Activated CD4-positive, alpha-beta T cell treated with anti-CD3 and anti-CD28 coated beads, Interleukin-2, amount 50 U/mL, for 4 hours (primary cell): ENCODE measurements at places on chromosomes 4 and X.

GRCh38 chr4:137722910-137723309, 190.6 kb upstream of the PCDH18 start:
- DNase-seq = no peak

GRCh38 chr4:140695483-140695882, 60.7 kb downstream of the TBC1D9 start:
- no peak for DNase-seq

DNA sequence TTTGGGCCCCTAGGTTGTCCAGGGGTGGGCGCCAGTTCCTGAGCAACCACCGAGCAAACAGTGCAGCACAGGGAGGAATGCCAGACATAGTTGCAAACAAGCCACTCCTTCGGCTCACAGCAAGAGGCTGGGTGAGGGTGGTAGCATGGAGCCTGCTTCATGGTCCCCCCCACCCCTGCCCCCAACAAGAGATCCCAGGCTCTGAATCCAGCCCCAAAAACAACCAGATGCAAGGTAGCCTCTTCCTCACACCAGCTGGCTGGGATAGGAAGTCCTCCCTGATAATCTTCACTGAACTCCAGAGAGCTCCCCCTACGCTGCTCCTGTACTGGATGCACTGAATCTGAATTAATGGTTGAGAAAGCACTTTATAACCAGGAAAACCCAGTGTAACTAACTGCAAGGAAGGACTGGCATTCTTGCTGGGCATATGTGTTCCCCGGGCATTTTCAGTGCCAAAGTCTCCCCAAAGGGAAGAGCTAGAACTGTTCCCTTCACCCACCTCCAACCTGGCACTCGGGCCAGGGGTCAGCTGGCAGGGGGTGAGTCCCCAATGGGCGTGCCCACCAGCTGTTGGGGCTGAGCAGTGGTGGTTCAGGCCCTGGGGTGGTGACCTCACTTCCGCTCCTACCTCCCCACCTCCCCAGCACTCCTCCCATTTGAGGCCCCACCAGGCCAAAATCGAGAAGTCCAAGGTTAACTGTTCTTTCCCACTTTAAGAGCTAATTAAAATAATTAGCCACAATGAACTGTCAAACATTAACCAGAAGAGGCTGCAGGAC, 1.5 kb downstream of the ELF4 start:
- no peak for DNase-seq

- no peak for DNase-seq
Measured at GRCh38 chr4:101211146-101211553, 136.2 kb downstream of the PPP3CA start.

DNA sequence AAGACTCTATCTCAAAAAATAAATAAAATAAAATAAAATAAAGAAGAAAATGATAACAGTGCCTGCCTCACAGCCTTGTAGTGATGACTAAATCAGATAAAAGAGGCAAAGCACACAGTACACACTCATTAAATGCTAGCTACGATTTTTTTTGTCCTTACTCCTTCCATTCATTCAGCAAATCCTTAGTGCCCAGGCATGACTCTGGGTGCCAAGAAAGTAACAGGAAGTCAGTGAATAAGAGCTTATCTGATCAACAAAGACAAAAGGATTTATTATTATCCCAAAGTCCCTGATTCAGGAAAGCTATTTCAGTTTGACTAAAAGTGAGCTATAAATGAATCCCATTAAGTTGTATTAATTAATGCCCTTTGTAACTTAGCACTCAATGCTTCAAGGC, 92.7 kb downstream of the SH3KBP1 start:
- no peak for DNase-seq

- DNase-seq = no peak
Measured at GRCh38 chr4:187903106-187903505, 92.5 kb upstream of the ZFP42 start.

DNA sequence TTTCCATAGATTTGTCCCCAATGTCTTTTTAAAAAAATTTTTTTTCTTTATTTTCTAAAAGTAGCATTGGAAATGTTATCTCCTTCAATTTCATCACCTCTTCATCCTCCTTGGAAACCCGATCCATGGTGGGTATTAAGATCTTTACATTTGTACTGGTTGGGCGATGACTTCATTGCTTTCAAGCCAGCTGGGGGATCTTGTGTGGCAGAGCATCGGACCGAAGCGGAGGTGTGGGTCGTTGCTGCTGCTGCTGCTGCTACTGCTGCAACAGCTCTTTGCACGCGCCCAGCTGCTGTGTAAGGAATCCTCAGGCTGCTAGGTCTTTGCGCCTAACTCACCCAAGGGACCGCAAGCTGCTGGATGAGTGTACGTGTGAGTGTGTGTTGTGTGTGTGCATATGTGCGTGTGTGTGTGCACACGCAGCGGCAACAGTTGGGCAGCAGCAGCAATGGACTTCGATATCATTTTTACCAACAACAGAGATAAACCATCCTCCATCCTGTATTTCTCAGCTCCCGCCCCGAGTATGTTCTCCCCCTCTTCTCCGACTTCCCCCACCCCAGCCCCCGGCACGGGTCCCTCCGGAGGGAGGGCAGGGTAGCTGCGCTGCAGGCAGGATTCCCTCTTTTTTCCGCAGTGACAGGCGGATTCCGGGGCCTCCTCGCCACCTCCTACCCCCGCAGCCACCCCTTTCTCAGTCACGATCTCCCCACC, 768 bp upstream of the CDKL5 start:
- DNase-seq = peak; percentile 2

GRCh38 chr4:74534121-74534520, 89.2 kb downstream of the AREG start:
- DNase-seq = no peak

- DNase-seq = no peak
Measured at GRCh38 chr4:41644288-41644914, 104.1 kb downstream of the PHOX2B start.

DNA sequence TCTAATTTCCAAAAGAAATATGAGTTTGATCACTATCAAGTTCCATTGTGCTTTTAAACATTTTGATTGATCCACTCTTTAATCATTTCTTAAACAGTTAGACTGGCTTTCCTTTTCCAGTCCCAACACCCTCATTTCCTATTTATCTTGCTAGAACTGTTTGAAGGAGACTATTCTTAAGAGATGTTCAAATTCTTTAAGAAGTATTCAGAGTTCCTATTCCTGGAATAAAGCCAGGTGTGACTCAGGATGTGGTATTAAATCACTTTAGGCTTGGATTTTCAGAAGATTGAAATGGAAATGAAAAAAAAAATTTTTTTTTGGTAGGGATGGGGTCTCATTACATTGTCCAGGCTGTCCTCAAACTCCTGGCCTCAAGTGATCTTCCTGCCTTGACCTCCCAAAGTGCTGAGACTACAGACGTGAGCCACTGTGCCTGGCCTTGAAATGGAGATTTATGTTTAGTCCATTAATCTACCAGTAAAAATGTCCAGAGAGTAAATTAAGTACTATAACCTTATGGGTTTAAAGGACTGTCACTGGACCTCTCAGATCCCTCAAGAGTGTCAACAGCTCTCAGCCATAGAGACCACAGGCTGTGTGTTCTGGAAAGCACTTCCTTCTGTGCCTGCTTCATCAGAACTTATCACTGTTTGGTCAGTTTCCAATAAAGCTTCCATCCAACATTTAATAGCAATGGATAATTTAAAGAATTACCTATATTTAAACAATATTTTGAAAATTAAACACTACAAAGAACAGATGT, 90.7 kb downstream of the CDS1 start:
- DNase-seq = no peak

GRCh38 chr4:141900856-141901255, 264.5 kb downstream of the IL15 start:
- no peak for DNase-seq

DNA sequence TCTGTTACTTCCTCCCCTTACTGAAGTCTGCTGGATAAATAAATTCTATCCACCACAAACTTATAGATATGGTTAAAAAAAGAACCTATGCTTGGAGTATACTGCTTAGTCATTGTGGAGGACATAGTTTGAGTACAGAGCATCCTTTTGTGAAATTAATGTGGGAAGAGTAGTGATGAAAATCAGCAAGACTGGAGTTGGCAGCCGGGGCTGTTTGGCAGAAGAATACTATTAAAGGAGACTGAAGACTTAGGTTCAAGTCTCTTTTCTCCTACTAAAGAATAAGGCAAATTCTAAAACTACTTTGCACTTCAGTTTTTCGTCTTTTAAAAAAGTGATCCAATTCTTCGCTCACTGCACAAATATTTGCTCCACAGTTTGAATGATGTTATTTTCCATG, 326.6 kb upstream of the ATOH1 start:
- no peak for DNase-seq

GRCh38 chr4:109921384-109921808, 8.7 kb downstream of the EGF start:
- DNase-seq = no peak

DNA sequence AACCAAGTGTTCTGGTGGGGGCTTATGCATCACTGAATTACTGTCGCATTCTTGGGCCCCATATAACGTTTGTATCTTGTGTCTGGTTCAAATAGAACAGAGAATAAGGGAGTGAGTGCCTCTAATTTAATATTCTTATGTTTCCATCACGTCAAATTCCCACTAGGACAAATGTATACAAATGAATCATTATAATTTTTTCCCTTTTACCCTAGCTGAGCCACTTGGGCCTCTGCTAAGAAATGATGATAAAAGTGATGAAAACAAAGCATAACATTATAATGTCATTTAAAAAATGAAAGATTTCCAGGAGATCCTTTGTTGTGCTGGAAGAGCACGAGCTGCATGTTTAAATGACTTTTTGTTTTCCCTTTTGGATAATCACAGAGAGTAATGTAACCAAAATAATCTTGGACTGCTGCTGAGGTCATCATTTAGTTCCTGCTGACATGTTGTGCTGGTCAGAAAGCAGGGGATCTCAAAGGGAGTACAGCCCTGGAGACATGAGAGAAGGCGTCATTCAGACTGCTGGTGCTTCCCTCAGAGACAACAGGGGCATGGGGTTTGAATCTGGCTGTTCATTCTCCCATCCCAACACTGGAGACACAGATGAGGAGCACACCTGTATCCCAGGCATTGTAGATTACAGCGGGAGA, 105.1 kb upstream of the SCOC start:
- DNase-seq = no peak

DNA sequence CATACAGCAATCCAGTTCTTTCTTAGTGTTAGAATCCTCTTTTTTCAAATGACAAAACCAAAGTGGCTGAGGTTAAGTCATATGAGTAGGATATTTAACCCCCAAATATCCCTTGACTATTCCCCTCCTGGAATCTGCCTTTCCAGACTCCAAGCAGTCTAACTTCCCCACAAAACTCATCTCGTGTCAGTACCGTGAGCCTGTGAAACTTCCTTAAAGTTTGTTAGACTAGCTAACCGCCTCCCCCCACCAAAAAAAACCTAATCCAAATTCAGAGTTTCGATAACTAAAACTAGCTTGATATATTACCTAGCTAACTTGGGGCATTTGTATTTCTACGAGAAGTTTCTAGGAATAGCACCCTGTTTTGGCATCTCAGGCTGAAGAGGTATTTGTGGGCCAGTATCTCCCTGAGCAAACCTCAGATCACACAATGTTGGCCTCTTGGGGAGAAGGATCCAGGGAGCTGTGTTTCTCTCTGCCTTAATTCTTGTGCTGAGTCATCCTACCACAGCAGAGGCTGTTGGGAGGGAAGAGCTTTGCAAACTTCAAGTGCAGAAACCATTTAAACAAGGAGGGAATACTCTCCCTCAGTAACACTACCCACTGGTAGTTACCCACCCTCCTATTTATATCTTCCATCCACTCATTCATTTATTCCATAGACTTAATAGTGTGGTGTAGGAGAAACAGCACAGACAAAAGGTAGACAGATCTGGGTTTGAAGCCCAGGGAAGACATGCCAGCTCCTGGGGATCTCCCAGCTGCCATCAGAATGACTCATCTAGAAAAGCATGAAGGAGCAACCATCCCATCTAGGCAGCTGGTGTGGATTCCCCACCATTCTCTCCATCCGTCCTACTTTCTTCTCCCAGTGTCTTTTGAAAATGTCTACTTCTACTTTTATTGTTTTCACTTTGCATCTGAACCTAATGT, 39.3 kb upstream of the TXK start:
- DNase-seq = no peak

DNA sequence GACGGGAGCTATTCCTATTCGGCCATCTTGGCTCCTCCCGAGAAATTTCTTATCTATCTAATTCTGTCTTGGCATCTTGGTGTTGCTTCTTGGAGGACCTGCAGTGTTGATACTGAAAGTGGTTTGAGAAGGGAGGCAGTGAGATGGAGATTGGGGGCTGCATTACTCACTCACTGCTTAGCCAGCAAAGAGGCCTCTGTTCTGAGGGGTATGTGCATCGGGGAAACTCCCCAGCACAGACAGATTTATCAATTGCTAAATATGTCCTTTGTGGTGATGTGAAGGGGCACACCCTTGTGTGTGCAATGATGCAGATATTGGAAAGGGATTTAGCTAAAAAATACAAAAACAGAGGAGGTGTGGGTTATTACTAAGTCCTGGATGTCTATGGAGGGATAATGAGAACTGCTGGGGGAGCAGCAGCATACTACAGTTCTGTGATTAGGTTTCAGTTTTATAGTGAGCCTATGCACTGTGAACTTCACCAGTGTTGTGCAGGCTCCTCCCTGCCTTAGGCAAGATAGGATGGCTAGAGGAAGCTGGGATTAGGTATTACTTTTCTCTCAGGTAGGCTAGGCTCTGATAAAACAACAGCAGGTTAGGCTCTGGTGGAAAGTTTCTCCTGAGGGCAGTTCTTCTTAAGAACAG, 279.0 kb downstream of the HS3ST1 start:
- DNase-seq = no peak

GRCh38 chrX:17007134-17007768, 60.8 kb downstream of the REPS2 start:
- no peak for DNase-seq

GRCh38 chr4:38957893-38958292, 74.3 kb downstream of the TMEM156 start:
- no peak for DNase-seq

- DNase-seq = no peak
Measured at GRCh38 chr4:174483792-174484191, 38.5 kb downstream of the HPGD start.

GRCh38 chr4:186915816-186916215, 192.2 kb upstream of the FAT1 start:
- no peak for DNase-seq

GRCh38 chr4:132958457-132959263, 190.4 kb upstream of the PCDH10 start:
- no peak for DNase-seq

DNA sequence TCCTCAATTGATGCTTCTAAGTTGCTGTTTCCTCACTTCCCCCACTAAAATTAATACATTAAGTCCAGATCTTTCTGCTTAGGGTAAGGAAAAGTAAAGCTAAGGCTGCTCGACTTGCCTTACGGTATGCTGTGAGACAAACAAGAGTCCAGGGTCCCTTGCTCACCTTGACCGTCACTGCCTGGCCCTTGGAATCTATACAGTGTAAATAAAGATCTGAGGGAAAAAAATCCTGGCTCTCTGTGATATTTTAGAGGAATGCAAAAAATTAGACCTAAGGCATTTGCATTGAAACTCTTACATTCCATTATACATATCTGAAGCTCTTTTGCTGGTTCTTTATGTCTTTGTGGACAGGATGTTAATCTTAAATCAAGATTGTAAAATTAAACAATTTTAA, 129.6 kb upstream of the HCCS start:
- DNase-seq = no peak

- DNase-seq = no peak
Measured at GRCh38 chr4:150217808-150218207, 139.6 kb downstream of the DCLK2 start.
